ENCODE measurements at places on chromosomes 6 and 20.

GRCh38 chr20:52972190-52972937 is at the start of gene TSHZ2:
TSHZ2 (plus strand) TSS chr20:52972358; CDS start chr20:52973294, 936 bp downstream.
- DNase-seq = no peak

GRCh38 chr20:64083804-64084684 is at the start of gene LKAAEAR1:
LKAAEAR1 (minus strand) TSS chr20:64084398; CDS start chr20:64084219, 179 bp downstream.
- DNase-seq = no peak

DNA sequence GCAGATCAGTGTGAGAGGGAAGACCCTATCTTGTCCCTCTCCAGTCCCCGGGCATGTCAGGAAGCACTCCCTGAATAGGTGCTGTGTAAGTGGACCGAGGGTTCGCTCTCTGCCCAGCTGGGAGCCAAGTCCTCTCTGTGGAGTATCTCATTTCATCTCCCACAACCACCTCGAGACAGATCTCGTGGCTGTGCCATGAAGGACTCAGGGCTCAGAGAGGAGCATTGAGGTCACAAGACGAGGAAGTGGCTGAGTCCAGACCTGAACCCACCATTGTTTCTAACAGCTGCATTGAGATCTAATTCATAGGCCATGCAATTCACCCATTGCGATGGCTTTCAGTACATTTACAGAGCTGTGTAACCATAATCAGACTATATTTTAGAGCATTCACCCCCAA is 34.7 kb upstream of the STX16 start:
- DNase-seq = no peak

- DNase-seq = no peak
These were observed 5.2 kb downstream of the AGPAT4 start for GRCh38 chr6:161268531-161269210.

DNA sequence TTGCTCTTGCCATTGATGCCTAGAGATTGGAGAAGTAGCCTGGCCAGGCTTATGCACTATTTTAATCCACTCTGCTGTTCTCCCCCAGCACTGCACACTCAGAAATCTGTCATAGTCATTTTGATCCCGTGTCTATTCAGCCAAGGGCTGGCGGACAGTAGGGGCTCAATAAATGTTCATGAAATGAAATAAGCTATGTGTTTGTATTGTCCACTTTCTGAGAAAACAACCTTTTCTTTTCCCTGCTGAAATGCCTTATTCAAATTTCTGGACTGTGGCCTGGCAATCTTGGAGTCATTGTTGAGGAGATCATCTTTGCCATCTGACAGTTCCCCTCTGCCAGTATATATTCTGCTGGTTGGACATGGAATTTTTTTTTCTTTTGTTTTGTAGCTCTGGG is 550.4 kb upstream of the MAP3K7 start:
- no peak for DNase-seq

DNA sequence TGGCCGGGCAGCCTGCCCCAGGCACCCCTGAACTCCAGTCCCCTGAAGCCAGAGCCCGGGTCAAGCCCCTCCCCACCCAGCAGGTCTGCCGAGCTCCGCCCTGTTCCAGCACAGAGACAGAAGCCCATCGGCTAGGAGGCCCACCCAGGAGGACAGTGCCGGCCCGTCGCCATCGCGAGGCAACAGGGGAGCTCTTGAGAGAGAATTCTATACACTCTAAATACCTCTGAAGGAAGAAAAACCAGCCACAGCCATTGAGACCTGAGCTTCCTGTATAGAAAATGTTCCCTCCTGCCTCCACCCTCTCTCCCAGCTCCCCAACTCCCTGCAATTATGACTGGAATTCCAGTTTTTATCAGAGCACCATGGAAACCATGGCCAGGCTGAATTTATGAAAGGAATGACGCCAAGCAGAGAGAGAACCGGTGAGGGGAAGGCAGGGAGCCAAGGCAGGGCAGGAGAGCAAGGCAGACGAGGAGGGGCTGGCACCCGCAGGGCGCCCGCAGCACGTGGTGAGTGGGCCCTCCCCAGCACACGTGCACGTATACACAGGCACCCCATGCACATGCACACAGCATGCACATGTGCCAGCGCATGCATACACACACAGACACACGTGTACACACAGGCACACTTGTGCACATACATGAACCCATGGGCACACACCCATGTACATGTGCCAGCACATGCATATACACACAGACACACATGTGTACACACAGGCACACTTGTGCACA is 27.6 kb upstream of the MRGBP start:
- DNase-seq = no peak

All from LoVo (cell line).